NCI-H1694 (cell line): ENCODE measurements at places on chromosomes 12 and 14.

- DNase-seq, result no peak
These were observed 25.1 kb downstream of the CCNK start for GRCh38 chr14:99506276-99506675.

DNA sequence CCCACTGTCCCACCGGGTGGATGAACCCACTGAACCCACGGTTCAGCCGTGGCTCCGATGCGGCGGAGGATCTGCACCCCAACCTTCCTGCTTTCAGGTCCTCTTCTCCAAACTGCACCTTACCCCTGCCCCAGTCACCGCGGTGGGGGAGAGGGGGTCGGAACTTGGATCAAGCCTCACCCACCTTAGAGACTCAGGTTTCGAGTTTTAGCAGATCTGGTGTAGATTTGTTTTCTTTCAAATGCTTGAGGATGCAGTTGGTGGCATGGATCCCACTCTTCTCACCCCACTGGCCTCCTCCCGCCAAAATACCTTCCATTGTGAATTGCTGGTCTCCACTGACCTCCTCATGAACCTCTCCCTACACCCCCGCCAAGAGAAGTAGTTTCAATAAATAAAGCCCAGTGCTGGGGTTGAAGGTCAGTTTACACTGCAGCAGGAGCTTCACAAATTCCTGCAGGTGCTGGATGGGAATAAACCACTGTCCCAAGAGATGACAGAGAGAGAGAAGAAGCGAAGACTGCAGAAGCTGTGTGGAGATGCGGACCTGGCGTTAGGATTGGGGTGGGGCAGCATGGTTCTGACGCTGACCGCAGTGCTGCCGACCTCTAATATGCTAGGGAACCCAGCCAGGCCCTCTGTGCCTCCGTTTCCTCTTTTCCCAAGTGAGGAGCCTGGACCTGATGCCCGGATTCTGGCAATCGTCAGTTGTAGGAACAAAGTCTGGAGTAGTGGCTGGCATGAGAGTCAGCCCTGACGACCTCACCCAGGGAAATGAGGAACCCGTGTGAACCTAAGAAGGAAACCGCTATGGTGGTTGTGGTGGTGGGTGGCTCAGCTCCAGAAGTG lies 7.4 kb downstream of the TTC6 start:
- DNase-seq, result no peak

DNA sequence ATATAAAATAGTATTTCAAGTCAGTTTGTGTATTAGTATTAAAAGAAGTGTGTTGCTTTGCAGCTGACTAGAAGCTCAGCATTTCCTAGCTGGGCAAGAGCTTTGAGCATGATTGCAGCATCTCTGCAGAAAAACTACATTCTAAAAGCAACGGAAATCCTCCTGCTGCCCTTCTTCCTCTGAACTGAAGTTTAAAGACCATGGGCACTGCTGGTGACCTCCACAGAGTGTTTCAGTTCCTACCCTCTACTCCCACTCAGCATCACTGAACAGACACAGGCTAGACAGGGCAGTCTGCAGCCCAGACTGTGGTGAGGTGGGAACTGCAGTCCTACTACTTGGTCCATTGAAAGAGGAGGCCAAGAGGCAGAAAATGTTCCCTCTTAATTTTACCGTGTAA lies 59.0 kb downstream of the FAR2 start:
- no peak for DNase-seq

- no peak for DNase-seq
These were observed 370.4 kb downstream of the NPAS3 start for GRCh38 chr14:33309106-33309505.

DNA sequence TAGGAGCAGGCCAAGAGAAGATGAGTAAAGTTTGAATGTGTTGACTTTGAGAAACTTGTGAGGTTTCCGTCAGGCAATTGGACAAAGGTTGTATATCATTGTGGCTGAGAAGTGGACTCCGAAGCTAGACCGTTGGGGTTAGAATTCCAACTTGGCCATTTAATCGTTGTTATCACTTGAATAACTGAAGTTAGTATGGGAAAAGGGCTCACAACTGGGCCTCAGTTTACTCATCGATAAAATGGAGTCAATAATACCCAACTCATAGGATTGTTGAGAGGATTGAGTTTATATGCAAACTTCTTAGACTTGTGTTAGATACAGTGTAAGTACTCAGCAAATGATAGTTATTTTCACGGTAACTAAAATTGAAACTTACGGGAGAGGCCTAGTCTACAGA lies 846 bp downstream of the SLIRP start:
- no peak for DNase-seq

DNA sequence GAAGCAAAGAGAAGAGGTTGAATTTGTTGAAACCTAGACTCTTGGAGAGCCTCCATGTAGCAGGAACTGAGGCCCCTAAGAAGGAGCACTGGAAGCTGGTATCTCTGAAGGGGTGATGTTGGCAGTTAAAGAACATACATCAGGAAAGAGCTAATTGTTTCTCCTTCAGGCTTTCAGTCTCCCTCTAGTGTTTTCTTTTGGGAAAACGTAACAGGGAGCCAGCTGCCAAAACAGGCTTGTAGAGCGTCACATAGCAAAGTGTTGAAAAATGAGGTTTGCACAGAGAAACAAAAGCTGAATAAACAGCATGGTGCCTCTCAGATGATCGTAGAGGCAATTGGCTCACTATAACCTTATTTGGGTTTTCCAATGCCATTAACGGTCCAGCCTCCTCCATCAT lies 46.9 kb upstream of the CAND1 start:
- DNase-seq, result no peak

DNA sequence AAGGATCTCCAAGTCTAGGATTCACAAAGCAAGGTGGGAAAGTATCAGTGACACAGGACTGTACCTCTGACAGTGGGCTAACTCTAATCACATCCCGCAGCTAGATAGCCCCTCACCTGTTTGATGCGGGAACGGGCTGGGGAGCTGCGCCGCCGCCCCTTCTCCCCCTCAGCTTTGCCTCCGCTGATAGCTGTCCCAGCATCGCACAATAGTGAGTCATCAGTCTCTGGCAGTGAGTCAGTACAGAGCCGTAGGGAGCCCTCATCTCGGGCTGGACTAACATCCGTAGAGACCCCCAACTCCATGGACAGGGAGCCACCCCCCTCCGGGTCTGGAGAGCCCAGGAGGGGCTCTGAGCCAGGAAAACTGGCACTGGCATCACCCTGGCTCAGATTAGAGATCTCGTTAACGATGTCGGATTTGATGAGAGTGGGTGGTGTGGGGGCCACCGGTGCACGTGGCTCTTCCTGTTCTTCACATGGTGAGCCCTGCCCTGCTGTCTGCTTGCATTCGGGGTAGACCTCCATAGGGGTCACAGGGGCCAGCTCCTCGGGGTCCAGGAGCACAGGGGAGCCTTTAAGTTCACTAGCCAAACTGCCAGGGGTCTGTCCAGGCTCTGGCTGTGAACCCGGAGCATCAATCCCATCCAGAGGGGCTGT lies 10.9 kb downstream of the KMT2D start:
- no peak for DNase-seq

DNA sequence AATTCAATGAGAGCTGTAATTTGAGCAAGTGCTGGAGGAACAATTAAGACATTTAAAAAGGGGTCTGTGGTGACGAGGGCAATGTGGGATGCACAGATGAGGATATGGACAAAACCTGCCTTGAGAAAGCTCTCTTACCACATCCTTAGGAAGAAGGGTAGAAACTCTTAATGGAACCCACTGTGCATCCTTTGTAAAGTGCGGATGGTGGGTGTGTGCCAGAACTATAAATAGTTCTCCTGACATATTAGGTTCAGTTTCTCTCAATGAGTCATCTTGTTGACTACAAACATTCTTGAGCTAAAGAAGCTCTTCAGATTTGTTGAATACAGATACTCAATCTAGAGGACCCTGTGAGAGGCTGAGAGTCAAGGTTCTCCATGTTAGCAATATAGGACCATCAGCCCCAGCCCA lies 106.1 kb upstream of the ANO4 start:
- DNase-seq, result no peak

GRCh38 chr14:89315493-89316470 lies 101.3 kb downstream of the FOXN3 start:
- no peak for DNase-seq

DNA sequence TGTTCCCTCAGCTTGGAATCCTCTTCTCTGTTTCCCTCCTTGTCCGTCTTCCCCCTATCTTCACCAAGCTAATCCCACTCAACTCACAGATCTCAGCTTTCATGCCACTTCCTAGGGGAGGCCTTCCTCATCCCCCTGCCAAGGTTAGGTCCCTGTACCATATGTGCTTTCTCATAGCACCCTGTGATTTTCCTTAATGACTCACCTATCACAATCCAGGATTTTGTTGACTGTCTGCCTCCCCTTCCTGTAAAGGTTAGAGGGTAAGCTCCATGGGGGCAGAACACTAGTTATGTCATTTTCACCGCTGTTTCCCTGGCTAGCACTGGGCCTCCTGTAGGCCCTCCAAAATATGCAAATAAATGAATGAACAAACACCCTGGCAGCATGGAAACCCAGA lies 57.6 kb downstream of the CRADD start:
- no peak for DNase-seq

GRCh38 chr14:76695263-76695920 lies 65.9 kb upstream of the VASH1 start:
- no peak for DNase-seq

DNA sequence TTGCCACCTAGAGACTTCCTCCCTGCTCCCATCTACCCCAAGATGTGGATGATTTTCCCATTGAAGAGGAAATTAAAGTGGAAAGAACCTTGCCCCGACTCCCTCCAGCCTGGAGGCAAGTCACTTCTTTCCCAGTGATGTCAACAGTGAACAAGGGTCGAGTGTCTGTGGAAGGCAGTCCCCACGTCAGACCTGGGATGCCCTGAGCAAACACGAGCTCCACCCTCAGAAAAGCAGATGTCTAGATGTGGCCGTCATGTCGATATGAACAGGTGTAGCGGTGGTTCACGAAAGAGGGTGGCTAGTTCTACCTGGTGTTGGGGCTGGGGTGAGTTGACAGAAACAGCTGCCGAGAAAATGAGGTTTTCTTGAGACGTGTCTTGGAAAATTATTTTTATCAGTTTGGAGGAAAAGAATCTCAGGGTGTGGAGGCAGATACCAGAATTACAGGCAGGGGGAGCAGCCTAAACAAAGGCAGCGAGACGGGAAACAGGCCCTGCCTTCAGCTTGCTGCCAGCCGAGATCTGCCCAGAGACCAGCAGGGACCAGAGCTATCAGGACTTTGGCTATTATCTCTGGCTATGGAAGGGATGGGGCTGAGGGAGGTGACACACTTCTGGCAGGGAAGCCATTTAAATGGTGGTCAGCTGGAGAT lies 25.9 kb downstream of the SYNDIG1L start:
- no peak for DNase-seq

DNA sequence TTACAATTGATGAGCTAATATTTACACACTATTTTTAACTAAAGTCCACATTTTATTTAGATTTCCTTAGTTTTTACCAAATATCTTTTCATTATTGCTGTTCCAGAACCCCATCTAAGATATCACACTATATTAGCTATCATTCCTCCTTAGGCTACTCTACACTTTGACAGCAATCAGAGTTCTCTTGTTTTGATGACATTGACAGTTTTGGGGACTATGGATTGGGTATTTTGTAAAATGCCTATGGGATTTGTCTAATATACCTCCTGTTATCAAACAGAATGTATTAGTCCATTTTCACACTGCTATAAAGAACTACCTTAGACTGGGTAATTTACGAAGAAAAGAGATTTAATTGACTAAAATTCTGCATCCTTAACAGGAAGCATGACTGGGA lies 489.1 kb downstream of the FOXG1 start:
- no peak for DNase-seq

DNA sequence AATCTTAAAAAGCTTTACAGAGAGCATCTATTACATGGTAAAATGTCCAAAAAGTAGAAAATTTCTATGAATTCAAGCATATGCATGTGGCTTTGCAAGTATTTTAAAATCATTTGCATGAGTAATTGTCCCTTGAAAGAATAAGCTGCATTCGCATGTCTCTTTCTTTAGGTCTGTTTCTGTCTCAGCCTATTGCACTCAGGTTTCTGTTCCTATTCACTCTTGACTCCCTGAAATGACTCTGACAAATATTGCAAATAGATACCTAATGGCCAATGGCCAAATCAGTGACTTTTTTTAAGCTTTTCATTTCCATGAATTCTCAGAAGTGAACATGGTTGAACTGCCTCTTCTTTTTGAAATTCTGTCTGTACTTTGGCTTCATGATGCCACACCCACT lies 6.4 kb upstream of the TTC8 start:
- no peak for DNase-seq

DNA sequence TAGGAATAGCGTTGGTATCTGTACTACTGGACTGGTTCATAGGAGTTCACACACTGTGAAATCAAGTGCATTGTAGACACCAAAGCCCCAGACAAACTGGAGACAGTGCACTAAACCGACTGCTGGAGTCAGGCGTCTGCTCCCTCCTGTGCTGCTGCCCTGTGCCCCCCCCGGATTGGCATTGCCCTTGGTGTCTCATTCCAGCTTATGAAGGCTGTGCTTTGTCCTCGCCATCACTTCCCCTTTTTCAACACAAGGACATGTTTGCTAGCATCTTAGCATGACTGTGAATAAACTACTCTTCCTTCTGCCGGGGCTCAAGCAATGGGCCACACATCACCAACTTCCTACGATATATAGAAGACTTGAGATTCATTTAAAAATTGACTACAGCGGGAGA lies 84.0 kb downstream of the TMCC3 start:
- no peak for DNase-seq
